ENCODE measurements at places on chromosomes 11 and 22.

GRCh38 chr22:45583504-45583903 is 80.8 kb downstream of the FBLN1 start:
- no peak for DNase-seq

GRCh38 chr22:31120230-31120629 is 2.5 kb upstream of the INPP5J start:
- no peak for DNase-seq

DNA sequence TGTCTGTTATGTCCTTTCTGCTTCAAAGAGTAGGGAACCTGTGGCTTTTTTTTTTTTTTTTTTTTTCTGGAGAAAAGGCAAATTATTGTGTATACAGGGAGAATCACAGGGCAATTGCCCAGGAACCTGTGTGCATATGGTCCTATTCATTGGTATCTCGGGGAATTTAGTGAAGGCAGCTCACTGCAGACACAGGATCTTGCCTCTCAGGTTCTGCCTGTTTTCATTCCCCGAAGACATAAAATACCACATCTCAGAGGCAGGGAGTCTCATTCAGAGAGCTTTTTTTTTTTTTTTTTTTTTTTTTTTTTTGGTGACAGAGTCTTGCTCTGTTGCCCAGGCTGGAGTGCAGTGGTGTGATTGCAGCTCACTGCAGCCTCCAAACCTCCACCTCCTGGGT is 88.3 kb downstream of the OSBP2 start:
- no peak for DNase-seq

DNA sequence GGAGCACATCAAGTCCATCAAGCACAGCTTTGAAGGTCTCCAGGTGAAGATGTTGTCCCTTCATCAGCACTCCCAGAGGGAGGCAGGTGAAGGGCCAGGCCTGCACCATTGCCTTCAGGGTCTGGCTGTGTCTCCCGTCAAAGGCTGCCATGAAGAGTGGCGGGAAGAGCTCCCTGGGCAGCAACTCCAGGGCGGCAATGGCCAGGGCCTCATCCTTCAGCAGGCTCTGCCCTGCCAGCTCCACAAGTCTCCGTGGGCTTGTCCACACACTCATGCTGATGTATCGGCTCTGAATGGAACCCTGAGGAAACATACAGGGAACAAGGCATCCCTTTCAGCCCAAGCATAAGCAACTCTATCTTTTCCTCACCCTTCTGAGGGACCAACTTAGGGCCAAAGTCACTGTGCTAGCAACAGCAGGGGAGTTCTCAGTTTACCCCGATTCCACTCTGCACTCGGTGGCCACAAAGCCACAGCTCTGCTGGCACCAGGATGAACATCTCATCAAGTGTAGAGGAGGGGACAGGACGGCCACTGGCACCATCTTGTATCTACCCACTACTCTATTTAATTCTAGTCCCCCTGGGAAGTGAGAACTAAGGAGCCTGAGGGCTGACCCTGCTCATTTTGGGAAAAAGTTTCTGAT is 8.2 kb downstream of the PRAME start:
- no peak for DNase-seq

GRCh38 chr11:74307434-74307833 is 4.0 kb downstream of the P4HA3 start:
- DNase-seq = no peak

- no peak for DNase-seq
Observed at GRCh38 chr11:106101819-106102218, 24.4 kb downstream of the AASDHPPT start.

DNA sequence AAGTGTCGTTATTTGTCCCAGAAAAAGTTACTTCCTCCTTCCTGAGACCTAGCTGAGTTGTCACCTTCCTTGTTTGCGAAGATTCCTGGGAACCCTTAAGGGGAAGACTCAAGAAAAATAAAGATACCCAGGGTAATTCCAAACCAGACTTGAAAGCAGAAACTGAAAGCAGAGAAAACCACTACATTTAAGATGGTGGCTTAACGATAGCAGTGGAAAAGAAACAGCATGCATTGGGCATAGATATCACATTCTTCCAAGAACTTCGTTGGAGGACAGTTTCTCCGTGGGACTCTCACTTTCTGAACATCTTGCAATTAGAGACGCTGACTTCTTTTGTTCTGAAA is 89.1 kb downstream of the FAM76B start:
- DNase-seq = no peak

GRCh38 chr11:70191495-70192140 is 11.5 kb upstream of the FADD start:
- DNase-seq = peak; percentile 33

DNA sequence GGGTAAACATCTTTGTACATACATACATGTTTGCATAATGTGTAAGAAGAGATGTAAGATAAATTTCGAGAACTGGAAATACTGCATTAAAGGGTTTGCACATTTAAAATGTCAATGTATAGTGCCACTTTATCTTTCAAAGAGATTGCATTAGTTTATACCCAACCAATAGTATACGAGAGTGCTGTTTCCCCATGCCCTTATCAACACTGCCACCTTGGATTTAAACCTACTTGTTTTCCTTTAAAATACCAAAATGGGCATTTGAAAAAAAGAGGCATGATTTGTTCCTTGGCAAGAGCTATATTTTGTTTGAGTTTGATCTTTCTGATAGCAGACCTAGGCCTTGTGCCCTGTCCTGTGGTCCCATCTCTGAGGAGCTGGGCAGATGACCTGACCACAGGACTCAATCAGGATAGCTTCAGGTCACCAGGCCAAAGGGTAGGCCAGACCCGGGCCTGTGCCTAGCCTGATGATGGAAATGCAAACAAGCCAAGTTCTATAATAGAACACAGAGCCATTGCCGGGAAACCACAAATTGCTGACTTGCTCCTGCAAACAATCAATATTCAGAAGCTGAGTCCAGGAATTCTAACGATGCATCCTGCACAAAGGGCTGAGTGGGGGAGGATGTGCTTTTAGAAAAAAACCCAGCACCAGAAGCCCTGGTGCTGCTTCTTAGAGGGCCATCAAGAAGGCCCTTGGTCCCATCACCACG is 16.9 kb upstream of the ALG8 start:
- DNase-seq = no peak

GRCh38 chr11:57899378-57899777 is 124.3 kb upstream of the OR9Q1 start:
- no peak for DNase-seq

DNA sequence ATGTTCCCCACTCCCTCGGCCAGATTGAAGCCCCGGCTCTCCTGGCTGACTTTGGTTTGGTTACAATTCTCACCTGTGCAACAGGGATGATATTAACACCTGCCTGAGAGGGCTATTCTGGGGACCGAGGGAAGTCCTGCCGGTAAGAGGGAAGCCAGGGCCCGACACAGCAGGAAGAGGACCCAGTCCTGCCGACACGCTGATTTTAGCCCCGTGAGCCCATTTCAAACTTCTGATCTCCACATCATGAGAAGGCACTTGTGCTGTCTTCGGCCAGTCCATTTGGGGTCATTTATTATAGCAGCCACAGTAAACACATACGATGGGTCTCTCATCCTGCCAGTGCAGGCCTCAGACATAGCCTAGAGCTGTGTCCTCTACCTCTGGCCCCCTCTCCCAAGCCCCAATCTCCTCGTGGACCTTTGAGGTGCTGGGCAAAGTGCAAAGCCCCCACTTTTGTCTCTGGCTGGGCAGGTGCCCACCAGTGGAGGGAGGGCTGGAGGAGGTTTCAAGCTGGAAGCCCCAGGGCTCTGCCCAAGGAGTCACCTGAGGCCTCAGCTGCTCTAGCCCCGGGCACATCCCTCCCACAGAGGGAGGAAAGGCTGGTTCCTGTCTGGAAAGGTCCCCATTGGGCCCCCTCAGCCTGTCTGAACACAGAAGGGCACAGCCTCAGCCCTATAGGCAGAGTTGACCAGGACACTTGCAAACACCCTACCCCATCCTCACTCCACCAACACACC is 59.1 kb upstream of the FGF3 start:
- DNase-seq = no peak

GRCh38 chr22:30720263-30720837 is 25.7 kb downstream of the OSBP2 start:
- no peak for DNase-seq

- no peak for DNase-seq
Observed at GRCh38 chr11:113296447-113297205, 17.8 kb upstream of the TTC12 start.

GRCh38 chr11:85810521-85810870 is 445 bp downstream of the SYTL2 start:
- no peak for DNase-seq

DNA sequence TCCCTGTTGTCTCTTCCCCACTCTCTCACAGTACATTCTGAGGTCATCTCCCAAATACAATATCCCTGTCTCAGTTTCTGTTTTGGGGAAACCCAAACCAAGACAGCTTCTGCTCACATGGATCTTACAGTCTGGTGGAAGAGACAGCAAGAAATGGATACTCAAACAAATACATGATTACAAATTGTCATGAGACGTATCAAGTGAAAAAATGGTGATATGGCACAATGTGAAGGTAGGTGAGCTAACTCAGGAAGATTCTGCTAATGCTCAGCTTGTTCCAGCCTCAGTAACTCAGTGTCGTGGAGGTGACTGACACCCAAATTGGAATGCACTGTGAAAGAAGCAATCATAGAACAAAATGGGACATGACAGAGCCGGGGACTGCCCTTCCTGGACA is 68.3 kb downstream of the CHST1 start:
- no peak for DNase-seq

GRCh38 chr11:11607772-11608171 is 14.0 kb downstream of the GALNT18 start:
- DNase-seq = no peak

DNA sequence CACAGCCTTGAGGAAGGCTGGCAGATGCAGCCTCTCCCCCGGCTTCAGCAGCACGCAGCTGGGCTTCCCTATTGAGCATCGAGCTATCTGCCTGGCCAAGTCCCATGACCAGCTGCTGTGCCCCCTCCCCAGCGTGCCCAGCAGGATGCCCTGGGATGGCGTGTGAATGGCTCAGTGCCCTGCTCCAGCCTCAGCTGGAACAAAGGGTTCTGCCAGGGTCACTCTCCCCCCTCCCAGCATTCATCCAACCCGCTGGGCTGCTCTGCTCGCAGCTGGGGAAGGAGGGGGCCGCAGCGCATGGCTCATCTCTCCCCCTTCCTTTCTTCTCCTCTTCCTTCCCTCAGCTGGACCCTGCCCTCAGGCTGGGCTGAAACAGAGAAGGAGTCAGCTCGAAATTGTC is 14.5 kb downstream of the LRP4 start:
- DNase-seq = no peak

DNA sequence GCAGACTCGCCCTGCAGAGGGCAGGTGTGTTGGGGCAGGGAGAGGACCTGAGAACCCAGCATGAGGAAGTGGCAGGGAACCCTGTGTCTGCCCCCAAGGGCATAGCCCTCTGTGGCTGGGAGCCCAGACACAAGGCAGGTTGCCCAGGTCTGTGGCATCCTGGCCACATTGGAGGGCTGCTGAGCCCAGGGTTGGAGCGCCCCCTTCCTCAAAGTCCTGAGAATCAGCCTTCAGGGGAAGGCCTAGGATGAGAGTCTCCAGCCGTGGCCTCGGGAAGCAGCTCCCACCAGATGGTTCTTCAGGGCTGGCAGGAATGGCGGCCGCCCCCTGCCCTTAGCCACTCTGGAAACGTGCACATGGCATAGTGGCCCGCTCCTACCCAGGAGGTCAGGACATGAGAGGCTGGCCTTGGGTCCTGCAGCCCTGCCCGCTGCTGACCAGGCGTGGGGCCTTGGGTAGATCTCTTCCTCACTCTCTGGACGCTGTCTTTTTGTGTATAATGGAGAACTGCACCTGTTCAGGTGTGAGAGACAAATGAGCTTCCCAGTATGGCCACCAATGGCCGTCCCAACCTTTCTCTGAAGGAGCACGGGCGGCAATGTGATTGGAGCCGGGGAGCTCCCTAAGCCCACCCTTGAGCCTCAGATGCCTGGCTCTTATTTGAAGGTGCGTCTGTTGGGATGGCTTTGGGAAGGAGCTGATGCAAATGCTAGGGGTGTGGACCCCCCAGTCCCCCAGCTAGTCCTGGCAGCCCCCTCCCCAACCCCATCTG is 4.6 kb upstream of the CDC42BPG start:
- DNase-seq = no peak

DNA sequence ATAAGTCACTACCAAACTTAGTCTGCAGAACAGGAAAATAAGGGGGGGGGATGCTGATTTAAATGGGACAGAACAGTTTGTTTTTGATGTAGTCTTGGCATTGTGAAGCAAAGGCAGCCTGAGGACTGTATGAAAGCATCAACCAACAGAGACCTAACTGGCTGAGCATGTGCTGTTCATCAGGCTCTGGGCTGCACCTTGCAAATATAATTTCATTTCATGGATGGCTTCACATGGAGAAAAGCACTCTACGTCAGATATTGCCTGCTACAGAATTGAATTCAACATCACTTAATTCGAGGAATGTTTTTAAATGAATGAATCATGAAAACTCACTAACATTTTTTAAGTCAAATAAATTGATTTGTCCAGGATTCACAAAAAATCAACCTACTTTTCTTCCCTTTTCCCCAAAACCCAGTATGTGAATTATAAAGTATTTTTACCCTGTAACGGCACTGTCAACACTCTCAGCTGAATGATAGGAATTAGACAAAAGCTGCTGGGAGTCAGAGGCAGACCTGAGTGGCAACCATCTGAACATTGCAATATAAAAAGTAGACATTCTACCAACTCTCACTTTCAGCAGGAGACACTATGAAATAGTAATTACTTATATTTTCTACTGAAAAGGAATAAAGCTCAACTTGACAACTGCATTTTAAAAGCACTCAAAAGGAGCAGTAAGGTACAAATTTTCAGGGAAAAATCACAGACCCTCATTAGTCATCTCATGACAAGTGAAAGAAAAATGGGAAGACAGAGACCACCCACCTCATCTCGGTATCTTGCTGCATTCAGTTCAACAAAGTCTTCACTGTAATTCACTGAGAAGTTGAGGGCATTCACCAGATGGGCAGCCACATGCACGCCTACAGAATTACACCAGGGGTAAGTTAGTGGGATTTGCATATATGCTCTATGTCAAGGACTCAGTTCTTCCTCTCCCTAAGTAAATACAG is 47.5 kb downstream of the NOX4 start:
- no peak for DNase-seq

- no peak for DNase-seq
Observed at GRCh38 chr11:35905646-35906276, 38.1 kb upstream of the LDLRAD3 start.

- DNase-seq = no peak
Observed at GRCh38 chr22:28627791-28628190, 51.8 kb downstream of the TTC28 start.

DNA sequence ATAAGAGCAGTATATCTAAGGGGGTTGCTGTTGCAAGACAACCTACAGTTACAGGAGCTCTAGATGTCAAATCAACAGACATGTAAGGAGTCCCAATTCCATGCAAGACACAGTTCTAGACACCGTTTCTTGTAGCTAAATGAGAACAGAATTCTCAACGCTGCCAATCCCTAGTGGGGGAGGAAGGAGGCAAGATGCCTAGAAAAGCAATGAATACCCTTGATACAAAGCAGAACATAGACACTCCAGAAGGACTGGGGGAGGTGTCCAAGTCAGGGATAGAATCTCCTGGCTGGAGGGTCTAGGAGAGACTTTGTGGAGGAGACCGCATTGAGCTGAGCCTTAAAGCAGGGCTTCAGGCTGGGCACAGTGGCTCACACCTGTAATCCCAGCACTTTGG is 280.2 kb downstream of the BUD13 start:
- DNase-seq = no peak
